ENCODE measurements at places on chromosomes 12 and 14.

GRCh38 chr12:54197431-54197909 lies 8.7 kb upstream of the SMUG1 start:
- no peak for DNase-seq

DNA sequence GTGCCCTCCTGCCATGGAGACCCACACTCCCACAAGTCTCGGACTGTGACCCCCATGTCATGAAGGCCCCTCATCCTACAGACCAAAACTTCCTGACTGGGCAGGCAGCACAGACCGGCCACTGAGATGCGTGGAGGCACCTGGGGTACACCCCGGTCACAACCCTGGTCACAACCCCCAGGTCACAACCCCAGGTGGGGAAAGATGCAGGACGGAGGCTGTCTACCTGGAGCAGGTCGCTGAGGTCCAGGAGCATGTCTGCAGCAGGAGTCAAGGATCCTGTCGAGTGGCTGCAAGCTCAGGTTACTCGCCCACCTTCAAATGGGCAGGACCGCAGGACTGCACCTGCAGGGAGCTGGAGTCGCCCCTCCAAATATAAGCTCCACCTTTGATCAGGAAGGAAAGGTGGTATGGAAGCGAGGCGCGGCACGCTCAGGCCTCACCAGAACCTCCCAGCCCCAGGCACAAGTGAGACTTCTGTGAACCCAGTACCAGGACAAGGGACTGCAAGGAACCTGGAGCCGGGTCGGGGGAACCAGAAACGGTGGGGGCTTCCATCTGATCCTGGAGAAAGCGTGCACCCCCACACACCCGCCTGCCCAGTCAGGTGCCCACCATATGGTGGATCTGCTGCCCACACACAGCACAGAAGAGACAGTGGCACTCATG lies 8.1 kb downstream of the BTBD6 start:
- no peak for DNase-seq

DNA sequence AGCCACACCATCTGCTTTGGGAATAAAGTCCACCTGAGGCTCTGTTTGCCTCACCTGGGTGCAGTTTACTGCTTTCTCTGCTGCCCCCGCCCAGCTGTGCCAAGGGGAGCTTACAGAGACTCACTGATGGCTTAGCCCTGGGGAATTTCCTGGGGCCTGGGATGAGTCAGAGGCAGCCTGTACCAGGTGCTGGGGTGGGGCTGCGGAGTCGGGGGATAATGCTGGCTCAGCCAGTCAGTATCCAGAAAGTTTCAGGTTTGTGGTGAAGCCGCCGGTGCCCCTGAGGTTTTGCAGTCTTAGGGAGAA lies 22.3 kb downstream of the PLEKHG3 start:
- peak; percentile 32 for DNase-seq

- no peak for DNase-seq
Measured at GRCh38 chr12:3266638-3267037, 189.5 kb downstream of the TSPAN9 start.

DNA sequence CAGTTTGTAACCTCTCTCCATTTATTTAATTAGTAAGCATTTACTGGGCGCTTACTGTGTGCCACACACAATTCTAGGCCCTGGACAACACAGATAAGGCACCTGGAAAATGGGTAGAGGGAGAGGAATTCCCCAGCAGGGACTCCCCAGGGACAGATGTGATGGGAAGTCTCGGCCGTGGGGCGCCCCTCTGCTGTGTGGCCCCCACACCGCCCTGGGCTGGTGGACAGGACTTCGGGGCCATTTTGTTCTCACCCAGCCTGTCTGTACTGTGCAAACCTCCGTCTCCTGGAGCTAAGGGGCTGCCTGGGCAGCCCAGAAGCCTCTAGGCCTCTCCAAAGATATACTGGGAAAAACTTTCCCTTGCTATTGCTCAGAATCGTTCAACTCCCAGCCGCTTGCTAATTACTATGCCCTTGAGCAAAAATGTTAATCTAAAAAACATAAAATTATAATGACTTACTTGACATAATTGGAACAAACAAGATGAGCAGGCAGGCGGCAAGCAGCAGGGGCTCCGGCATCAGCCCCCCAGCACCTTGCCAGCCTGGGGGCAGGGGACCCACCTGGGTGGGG lies 64.4 kb upstream of the NCOR2 start:
- no peak for DNase-seq

DNA sequence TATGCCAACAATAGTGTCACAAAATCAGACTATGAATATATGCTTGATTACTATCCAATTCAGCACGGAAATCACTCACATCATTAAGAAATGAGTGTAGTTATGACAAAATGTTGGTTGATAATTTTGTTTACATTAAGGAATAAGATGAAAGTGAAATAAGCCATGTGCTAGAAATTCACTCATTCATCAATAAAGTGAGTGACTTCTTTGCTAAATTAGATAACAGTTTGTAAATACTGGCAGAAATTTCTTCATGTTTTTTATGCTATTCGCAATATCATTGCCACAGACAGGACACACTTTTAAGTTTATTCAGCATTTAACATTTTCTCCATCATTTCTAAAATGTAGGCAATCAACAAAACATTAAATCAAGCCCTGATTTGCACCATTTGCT lies 147.5 kb upstream of the FSCB start:
- DNase-seq = no peak

DNA sequence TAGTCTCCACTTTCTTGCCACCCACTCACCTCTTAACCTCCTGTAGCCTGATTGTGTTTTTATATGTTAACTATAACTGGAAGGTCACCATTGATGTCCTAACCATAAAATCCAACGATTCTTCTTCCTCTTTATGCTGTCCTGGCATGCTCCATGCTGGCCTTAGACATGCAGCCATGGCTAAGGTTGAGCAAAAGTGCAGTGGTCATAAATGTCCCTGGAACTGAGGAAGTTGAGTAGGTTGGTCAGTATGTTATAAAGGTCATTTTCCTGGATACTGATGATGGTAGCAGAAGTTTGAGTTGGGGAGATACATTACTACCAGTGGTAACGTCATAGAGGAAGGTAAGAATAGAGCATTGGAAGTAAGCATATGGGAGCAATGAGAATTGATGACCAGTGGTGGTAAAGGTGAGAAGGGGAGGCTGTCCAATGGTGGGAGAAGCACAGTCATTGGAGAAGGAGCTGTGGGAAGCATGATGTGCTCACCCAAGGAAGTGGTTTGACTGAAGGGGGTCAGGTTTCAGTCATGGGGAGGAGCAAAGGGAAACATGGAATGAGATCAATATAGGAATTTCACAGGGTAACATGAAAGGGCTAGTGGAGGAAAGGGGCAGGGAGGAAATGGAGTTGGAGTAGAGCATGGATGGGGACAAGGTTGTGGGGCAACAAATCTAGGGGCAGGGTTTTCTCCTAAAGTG lies 240.8 kb downstream of the DACT1 start:
- no peak for DNase-seq

DNA sequence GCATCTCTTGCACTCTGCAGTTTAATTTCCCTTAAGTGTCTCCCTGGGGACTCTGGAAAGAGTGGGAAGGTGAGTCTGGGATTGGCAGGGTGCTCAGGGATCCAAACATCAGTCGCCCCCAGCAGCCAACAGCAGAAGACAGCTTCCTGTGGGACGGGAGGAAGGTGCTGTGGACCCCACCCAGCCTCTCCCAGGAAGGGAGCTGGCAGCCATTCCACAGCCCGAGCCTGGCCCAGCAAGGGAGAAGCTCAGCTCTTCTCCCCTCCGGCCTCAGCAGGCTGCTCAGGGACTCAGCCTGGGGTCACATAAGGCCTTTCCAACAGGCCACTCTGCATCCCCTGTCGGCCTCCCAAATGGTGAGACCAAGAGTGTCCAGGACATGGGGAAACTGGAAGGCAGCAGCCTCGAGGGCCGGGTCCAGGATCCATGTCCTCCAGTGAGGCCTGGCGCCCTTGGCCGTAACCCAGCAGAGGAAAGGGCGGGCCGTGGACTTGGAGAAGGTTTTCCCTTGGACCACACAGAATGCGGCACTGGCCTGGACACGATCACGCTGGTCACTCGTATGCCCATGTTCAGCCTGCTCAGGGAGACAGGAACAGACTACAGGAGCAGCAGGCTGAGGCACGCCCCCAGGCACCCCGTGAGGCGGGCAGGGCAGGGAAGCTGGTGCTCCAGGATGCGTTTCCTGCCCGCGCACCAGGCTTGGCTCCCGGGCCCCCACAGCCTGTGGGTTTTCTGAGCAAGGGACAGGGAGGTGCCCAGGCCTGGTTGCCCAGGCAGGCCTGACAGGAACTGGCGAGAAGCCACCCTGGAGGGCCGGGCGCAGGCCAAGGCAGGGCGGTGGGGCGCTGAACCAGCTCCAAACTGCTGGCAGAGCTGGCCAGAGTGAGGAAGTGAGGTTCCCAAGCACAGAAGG lies 3.5 kb downstream of the XRCC3 start:
- DNase-seq = no peak

- no peak for DNase-seq
Measured at GRCh38 chr12:28539691-28540323, 349.6 kb downstream of the CCDC91 start.

GRCh38 chr14:55097881-55098560 lies 31.0 kb upstream of the LGALS3 start:
- DNase-seq = no peak

- no peak for DNase-seq
Measured at GRCh38 chr12:49863946-49864797, 21.3 kb upstream of the BCDIN3D start.

- DNase-seq = no peak
Measured at GRCh38 chr14:95513291-95513690, 3.2 kb downstream of the SYNE3 start.

DNA sequence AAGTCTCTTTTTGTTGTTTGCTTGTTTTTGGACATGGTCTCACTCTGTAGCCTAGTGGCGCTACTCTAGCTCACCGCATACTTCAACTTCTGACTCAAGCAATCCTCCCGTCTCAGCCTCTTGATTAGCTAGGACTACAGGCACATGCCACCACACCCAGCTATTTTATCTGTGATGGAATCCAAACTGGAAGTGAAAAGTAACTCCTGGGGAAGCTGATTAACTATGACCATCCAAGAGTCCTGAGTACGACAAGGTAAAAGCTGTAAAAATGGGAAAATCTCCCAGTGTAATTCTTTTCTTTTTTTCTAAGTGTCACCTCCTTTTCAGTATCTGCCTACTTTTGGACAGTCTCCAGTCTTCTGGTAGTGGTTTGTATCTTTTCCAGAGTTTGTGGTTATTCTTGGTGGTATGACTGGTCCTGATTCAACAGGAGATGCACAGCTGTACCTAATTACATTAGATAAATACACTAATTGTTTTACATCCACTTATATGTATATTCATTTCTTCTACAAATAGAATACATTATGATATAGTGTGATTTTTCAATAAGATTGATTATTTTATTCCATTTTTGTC lies 97.8 kb downstream of the SLC6A15 start:
- no peak for DNase-seq

DNA sequence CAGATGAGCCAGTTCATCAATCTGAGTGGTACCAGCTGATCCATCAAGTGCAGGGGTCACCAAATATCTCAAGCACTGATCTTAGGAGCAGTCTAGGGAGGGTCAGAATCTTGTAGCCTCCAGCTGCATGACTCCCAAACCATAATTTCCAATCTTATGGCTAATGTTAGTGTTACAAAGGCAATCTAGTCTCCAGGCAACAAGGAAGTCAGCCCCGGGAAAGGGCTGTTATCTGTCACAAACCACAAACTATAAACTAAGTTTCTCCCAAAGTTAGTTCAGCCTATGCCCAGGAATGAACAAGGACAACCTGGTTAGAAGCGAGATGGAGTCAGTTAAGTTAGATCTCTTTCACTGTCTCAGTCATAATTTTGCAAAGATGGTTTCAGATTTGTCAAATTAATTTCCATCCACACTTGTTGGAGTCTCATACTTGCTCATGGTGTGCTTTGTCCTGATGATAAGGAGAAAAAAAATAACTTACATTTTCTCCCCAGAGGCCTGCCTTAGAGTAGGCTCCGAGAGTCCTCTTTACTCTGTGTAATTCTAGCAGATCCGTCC lies 3.9 kb upstream of the ABHD4 start:
- no peak for DNase-seq

- DNase-seq = no peak
Measured at GRCh38 chr12:121801595-121802484, 2.0 kb upstream of the SETD1B start.

DNA sequence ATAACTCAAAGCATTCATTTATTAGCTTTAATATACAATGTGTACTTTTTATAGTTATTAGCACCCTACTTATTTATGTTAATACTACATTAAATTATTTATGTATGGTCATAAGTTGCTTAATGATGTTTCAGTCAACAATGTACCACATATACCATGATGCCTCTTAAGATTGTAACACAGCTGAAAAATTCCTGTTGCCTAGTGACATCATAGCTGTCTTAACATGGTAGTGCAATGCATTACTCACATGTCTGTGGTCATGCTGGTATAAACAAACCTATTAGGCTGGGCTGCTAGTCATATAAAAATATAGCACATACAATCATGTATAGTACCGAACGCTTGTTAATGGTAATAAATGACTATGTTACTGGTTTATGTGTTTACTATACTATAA lies 120.4 kb downstream of the ANO6 start:
- no peak for DNase-seq

GRCh38 chr12:88419794-88420193 lies 160.5 kb downstream of the KITLG start:
- no peak for DNase-seq

DNA sequence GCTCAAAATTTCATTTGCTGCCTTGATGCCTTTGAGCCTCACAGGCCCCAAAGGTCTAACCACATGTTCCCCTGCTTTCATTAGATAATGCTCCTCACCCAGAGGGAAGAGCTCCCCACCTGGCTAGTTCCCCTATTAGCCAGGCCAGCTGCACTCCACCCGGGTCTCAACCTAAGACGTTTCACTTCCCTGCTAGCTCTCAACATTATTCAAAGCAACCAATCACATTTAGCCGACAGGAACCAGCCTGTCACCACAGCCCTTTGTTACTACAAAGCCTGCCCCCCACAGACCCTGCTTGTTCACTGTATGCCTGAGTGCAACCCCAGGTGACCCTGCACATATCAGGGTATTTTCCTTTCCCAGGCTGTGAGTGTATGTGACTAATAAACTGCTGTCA lies 78.6 kb downstream of the SLC15A5 start:
- DNase-seq = peak; percentile 14

DNA sequence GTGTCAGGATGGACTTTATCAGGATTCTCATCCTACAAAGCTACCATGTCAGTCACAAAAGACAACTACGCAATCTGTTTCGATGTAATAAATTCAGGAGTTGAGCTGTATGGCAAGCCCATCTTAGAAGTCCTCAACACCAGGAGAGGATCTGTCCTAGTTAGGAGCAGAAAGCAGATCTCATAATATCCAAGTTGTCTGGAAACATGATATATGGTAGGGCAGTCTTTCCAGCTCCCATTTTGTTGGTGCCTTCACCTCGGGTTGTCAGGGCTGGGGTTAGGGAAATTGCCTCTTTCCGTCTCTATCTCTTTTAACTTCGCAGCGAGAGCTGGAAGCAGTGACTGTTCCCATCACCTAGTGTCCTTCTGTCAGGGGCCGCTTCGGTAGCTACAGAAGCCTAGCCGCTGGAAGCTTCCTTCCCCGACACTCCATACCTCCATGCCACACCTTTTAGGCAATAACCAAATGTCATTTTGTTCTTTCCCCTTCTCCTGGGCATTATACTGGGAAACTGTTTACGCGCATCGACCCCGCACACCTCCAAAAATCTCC lies 1.4 kb downstream of the NIN start:
- DNase-seq = no peak
